ENCODE measurements at places on chromosomes 13 and 19.

DNA sequence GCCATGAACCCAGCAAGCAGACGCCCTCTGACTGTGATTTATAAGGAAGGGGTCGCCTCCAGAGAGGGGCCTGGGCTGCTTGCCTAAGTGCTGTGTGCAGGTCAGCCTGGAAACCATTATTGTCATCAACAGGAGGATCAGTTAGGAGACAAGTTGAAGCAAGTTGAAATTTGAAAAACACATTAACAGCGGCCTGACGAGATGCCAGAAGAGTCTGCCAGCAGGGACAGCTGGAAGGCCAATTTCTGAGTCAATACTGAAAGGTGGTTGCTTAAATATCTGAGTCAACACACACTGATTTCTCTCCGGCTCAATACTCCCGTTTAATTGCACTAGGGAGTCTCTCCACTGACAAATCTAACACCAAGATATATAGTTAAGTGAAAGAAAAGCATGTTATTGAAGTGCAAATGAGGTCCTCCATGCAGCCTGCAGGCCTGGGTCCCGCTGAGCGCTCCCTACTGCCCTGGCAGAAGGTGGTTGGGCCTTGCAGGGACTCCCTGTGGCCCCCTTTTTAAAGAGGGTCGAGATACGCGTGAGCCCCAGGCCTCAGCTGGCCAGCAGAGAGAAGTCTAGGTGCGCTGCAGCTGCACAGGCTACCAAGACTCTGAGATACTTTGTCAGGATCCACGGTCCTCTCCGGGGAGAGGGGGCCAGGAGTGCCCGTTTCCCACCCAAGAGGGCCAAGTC is 91.1 kb downstream of the RNASEH2B start:
- DNase-seq: peak; percentile 88

- peak; percentile 27 for DNase-seq
These were observed 39.1 kb downstream of the PCDH8 start for GRCh38 chr13:52809310-52809769.

DNA sequence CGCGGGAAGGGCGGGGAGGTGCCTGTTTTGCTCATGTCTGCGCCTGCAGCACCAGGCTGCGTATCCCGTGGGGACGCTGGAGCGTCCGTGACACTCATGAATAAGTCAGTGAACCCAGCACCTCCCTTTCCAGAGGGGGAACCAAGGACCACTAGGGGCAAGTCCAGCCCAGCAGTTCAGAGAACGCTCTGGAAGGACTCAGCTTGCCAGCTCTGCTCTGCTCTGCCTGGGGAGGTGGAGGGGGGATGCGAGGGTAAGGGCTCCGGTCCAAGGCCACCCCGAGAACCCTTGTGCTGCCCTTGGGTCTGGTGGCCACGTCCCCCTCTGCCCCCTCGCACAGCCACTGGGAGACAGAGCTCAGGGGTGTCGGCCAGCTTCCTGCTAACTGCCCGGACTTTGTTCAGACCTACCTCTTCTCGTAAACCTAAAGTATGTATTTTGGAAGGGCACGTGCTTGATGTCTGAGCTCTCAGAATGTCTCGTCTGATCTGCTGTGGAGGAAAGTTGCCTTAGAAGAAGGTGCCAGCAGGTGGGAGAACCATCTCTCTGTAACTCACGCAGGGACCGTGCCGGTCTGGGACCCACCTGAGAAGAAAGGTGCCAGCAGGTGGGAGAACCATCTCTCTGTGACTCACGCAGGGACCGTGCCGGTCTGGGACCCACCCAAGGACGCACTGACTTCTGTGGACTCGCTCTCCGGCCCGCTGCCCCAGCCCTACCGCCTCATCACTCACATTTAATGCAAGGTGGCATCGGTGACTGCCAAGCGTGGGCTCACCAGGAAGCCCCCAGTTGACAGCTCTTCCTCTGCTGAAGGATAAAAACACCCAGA is 34.1 kb downstream of the TMEM255B start:
- no peak for DNase-seq

GRCh38 chr19:7740682-7741054 is 6.7 kb downstream of the CD209 start:
- DNase-seq: no peak

GRCh38 chr13:27869436-27870095 is 50.2 kb upstream of the PDX1 start:
- DNase-seq: no peak

Measured in GM03348 (cell line).